Activated CD8-positive, alpha-beta T cell treated with anti-CD3 and anti-CD28 coated beads, Interleukin-2, amount 10 ng/mL, durations not matched to agents 7 days and 5 days (primary cell): ENCODE measurements at places on chromosomes 3 and 15. TPM values are rescaled to one million over a fixed set of nuclear protein-coding genes. Genes with fewer than 3 reads are reported as not detected.

The GOLGA8J gene
- total RNA-seq: 0.34 TPM

The SPG11 gene
- 73.8 TPM for total RNA-seq

The PHC3 gene
- 68.1 TPM for total RNA-seq

The ELP6 gene
- 52.1 TPM for total RNA-seq

The EPM2AIP1 gene
- 18.4 TPM for total RNA-seq

The CACNA2D3 gene
- not detected for total RNA-seq
